ENCODE measurements at places on chromosomes 1 and 21. TPM values are rescaled to one million over a fixed set of nuclear protein-coding genes. Genes with fewer than 3 reads are reported as not detected.

Gene NUP133
- 36.3 TPM for total RNA-seq

Gene CDC7
- total RNA-seq = 2.8 TPM

Gene COL11A1
- 16.0 TPM for total RNA-seq

Gene UTS2
- not detected for total RNA-seq

Gene FAM131C
- 0.67 TPM for total RNA-seq

Gene PSMD4
- total RNA-seq = 167 TPM

Gene ETV3
- total RNA-seq = 20.5 TPM

Gene TBX15
- total RNA-seq = 0.17 TPM

Gene HSD3B2
- not detected for total RNA-seq

Gene DIPK1A
- 16.2 TPM for total RNA-seq

Gene NR0B2
- total RNA-seq = not detected

DNA sequence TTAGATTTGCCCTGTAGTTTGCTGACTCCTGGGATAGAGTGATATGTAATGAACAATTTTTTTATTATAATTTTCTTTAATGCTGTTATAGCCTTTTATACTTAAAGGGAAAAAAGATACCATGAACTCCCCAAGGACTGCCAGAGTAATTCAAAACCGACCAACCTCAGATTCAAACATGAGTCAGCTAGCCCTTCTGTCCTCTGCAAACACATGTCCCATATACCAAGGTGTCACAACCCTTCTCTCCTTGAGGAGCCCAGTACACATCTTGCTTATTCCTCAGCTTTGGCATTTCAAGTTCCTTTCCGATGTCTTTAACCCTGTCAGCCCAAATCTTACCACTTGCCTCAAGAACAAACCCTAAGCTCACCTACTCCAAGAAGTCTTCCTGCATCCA, 184.9 kb downstream of the KCNH1 start:
- DNase-seq = no peak

- peak; percentile 79 for DNase-seq
These were observed 11.0 kb upstream of the TNFRSF8 start for GRCh38 chr1:12052008-12052573.

- DNase-seq = no peak
These were observed 7.9 kb upstream of the EDN2 start for GRCh38 chr1:41492341-41492848.

DNA sequence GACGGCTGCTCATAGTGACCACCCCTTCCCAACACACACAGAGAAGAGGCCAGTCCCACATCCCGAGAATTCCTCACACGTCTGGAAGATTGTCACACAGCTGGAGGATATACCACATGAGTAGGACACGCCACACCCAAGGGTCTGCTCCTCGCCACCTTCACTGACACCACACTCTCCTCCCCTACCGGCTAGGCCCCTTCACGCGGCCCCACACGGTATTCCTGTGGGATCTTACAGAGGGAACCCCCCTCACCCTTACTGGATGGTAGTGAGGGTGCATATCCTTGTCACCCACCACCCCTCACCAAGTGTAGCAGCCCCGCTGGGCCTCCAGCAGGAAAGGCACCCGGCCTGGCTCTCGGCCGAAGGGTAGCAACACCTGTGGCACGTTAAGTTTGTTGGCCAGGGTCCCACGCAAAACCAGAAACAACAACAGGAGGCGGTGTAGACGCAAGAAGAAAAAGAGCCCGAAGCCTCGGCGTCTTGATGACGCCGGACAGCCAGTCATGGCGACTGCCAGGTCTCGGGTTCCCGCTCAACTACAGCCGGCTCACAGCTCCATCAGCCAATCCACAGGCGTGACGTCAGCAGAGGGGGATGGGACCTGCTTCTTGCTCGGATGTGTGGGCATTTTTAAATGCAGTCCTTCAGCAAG, at the start of gene NUP210L:
Gene NUP210L, minus strand, starts transcription at position 540 of the 658 bp plus-strand sequence.
- DNase-seq = no peak

DNA sequence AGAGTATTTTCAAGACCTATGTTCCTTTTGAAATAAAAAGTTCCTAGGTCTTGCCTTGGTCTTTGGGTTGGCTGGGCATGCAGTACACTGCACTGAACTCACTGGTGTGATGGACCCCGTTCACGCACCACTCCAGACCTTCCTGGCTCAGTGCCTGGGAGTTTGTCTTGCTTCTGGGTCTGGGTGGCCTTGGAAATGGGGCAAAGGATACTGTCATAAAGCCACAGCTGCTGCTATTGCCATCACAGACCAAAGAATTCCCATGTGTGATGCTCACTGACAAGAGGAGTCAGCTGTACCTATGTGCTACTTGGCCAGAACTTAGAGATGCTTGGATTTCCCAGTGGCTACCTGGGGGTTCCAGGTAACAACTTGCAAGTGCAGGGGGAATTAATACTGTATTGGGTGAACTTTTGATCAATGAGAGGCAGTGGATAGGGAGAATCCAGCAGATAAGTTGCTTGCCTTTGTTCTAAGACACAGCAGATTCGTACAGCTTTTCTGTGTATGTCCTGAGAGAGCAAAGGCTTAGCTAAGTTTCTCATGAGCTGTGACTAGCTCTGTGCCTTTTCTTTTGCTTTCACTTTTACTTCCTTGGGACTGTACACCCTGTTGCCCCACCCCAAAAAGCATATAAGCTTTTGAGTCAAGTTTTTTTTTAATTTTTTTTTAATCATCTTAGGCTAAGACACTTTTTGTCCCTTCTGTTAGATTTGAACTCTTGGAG, 115.3 kb downstream of the RUNX1 start:
- no peak for DNase-seq

- DNase-seq = no peak
These were observed 51.7 kb downstream of the SNRPE start for GRCh38 chr1:203913073-203913521.

DNA sequence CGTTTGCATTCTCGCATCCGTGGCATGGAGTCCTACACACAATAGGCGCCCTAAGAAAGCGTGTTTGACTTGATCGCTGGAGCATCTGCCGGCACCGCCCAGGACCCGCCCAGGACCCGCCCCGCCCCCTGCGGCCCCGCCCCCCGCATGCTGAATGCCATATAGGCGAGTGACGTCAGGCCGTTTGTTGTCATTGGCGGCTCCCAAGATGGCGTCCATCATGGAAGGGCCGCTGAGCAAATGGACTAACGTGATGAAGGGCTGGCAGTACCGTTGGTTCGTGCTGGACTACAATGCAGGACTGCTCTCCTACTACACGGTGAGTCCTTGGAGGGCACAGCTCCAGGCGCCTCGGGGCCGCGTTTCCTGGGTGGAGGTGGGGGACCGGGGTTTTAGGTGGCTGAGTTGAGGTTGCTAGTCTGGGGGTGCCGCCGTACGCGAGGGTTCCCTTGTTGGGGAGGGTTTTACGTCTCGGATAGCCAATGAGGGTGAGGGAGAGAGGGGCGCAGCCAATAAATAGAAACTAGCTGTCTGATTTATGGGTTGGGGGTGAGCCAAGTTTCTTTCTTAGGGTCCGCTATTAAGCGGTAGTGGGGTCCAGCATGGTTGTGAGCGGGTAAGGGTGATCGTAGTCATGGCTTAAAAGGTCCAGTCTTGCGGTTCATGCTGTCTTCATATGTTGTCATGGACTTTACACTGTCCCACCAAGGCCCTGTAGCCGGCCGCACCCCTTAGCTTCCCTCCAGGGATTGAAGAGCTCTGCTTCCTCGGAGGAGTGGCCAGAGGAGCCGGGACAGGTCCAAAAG, at the start of gene OSBPL9:
Gene OSBPL9, plus strand, starts transcription at position 190 of the 806 bp plus-strand sequence. Its CDS starts 19 bp downstream, at position 209.
- peak; percentile 85 for DNase-seq

DNA sequence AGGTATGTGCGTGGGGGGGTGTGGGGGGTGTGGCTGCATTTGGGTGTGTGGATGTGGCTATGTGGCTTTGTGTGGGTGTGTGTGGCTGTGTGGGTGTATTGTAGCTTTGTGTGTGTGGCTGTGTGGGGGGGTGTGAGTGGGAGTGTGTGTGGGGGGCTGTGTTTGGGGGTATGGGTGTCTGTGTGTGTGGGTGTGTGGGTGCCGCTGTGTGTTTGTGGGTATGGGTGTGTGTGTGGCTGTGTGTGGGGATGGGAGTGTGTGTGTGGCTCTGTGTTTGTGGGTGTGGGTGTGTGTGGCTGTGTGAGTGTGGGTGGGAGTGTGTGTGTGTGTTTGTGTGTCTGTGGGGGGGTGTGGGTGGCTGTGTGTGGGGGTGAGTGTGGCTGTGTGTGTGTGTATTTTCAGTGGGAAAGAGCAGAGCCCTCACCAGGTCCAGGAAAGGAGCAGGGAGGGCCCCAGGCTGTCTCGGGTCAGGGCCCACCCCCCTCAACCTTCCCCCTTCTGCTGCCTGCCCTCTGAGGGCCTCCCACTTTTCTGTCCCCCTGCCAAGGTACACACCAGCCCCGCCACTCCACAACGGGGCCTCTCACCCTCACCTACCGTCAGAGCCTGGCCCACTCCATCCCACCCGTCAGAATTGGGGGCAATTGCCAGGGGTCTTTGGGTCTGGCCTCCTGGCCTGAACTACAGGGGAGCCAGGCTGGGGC, 1.9 kb upstream of the COL8A2 start:
- no peak for DNase-seq

DNA sequence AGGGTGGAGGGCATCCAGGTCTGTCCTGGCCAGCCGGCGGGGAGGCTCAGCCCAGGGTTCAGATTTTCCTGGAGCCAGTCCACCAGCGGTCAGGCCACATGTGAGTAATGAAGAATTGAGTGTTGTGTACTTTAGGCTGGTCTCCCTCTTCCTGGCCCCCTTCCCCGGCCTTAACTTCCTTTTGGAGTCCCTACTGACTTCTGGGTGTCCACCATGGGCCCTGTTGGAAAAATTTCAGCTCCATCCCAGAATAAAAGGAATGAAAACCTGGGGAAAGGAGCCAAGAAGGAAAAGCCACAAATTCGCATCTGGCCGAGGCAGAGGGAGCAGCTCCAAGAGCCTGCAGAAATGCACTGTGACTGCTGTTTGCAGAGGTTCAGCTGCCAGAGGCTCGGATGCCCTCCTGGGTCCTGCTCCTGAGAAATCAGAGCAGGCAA, 35.5 kb upstream of the HHAT start:
- DNase-seq = no peak

DNA sequence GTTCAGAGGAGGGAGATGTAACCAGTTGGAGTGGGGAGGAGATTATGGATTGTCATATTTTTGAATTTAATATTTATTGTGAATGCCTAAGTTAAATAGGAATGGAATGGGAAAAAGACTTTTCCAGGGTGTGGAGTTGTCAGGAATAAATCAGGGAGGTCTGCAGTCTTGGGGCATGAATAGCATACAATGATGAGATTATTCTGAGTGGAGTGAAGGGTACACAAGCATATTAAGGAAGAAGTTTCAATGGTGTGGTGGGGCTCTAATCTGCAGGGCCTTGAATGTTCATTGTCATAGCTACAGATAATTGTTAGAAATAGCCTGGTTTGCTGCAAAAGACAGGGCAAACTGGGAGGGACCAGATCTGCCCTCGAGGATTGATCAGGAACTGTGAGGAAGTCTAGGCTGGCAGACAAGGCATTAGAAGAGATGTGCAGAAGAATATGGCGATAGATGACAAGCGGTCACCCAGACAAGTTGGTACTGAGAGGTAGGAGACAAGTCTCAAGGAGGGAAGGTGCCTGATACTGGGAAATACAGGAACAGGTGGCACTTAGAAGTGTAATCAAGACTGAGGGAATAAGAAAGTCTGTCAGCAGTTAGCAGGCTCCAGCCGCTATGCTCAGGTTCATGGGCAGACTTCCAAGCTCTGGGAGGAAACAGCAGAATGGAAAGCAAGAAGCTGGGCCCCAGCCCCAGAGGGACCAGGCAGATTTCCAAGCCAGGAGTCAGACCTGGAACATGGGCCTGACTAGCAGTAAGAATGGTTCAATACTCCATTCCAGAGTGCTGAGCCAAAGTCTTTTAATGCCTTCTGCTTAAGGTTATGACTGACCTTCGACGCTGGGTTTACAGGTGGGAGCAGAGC, 20.9 kb upstream of the RGL1 start:
- DNase-seq = no peak

GRCh38 chr21:42942244-42942643, 16.8 kb upstream of the ERVH48-1 start:
- DNase-seq = peak; percentile 72

- no peak for DNase-seq
These were observed 602.8 kb downstream of the KCNT2 start for GRCh38 chr1:196005426-196005825.

- no peak for DNase-seq
These were observed 120.6 kb downstream of the CASZ1 start for GRCh38 chr1:10675813-10676212.

DNA sequence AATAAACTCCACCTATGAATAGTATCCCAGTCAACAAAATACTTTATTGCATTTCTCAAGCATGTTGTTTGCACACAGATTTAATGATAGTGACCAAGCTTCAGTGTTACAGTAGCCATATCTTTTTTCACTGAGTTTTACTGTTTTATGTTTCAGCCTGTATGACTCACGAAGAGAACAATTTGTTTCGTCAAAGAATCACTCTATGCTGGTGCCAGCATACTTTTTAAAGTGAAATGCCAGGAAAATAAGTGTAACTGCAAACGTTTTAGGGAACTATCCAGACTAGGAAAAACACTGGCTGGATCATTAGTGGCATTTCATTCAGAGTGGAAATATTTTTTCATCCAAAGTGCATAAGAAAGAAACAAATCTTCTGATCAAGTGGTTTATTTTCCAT, 210.8 kb downstream of the COL11A1 start:
- DNase-seq = peak; percentile 55

DNA sequence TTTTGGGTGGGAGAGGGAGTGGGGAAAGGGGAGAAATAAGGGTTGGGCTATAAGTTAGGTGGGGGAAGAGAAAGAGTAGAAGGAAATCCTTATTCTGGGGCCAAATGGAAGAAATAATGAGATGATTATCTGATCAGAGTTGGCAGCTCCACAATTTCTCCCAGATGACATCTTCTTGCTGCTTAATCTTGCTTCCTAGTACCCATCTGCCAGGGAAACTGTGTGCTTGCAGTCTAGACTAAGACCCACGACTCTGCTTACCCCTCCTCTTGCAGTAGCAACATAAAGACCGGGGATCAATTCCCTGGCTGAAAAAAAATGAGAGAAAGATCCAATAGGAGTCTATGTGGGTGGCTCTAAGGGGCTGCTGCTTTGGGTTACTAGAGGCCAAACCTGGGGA, 95.6 kb downstream of the PAPPA2 start:
- DNase-seq = no peak

Measured in mammary epithelial cell (primary cell).